Spinal cord (tissue), 10 donors: ENCODE measurements at places on chromosomes 16 and 17. TPM values are rescaled to one million over a fixed set of nuclear protein-coding genes. Genes with fewer than 3 reads are reported as not detected.

DNA sequence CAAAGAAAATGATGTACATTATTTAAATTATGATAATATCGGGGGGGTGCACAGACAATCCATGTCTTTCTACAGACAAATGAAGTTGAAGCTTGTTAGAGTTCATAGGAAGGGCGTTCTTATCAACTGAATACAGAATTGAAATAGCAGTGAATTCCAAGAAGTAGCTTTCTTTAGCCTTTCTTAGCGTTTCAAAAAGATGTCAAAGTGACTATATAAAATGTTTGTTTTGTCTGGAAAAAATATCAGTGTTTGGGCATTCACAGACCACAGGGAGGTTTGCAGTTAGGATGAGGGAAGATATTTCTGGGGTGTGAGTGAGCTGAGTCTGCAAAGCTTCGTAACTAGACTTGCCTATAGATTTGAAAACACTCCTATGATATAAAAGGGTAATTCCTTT is 55.0 kb downstream of the STX8 start:
- H3K4me1 ChIP-seq = peaks cover 3% of the 10 kb centered on the region
- no peak overlapping the region for H3K4me3 ChIP-seq
- no peaks in the 10 kb centered on the region for H3K27me3 ChIP-seq
- no peak for DNase-seq

C1QTNF1 gene
- 4.0 TPM for polyA plus RNA-seq

DNA sequence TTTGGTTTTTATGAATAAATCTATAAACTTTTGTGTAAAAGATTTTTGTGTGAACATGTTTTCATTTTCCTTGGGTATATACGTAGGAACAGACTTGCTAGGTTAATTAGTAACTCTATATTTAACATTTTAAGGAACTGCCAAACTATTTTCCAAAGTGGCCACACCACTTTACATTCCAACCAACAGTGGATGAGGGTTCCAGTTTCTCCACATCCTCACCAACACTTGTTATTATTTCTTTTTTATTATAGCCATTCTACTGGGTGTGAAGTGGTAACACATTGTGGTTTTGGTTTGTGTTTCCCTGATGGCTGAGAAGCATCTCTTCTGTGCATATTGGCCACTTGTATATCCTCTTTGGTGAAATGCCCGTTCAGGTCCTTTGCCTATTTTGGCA is 20.0 kb downstream of the LYRM9 start:
- no peak for DNase-seq
- no peaks in the 10 kb centered on the region for H3K27me3 ChIP-seq
- H3K36me3 ChIP-seq = peaks cover 13% of the 10 kb centered on the region

KRT32 gene
- polyA plus RNA-seq = not detected

DNA sequence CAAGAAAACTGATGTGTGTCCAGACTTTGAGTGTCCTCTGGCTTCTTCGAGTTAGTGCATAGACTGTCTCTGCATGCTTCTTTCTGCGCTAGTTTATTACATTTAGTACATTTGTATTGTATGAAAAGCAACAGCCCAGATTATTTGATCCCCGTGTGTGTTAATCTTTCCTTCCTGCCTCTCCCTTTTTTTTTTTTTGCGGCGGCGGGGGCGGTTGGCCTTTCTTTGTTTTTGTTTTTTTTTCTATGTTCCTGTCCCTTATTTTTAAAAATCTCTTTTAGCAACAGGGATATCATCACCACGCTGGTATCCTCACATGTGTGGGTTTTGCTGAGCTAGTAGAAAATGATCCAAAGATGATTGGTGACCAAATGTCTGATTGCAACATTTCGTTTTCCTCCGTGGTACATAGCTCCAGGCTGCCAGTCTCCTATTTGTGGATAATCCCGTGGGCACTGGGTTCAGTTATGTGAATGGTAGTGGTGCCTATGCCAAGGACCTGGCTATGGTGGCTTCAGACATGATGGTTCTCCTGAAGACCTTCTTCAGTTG is 9.4 kb downstream of the SCPEP1 start:
- H3K36me3 ChIP-seq = peaks cover 12% of the 10 kb centered on the region
- H3K27me3 ChIP-seq = no peaks in the 10 kb centered on the region
- H3K4me3 ChIP-seq = no peak overlapping the region
- no peaks in the 10 kb centered on the region for H3K4me1 ChIP-seq
- no peak for DNase-seq

BRIP1 gene
- 5.6 TPM for polyA plus RNA-seq

GRCh38 chr17:39016193-39017153 is 49.3 kb upstream of the FBXO47 start:
- H3K4me1 ChIP-seq = no peaks in the 10 kb centered on the region
- no peak for DNase-seq
- H3K36me3 ChIP-seq = no peaks in the 10 kb centered on the region

- H3K36me3 ChIP-seq = peaks cover 6% of the 10 kb centered on the region
- no peak overlapping the region for H3K27ac ChIP-seq
These were observed 7.6 kb downstream of the MYO18A start for GRCh38 chr17:29172589-29172988.

- H3K36me3 ChIP-seq = no peaks in the 10 kb centered on the region
- peaks cover 7% of the 10 kb centered on the region for H3K4me1 ChIP-seq
- H3K27ac ChIP-seq = no peak overlapping the region
- H3K27me3 ChIP-seq = no peaks in the 10 kb centered on the region
These were observed 666.2 kb downstream of the TOX3 start for GRCh38 chr16:51880776-51881175.

DNA sequence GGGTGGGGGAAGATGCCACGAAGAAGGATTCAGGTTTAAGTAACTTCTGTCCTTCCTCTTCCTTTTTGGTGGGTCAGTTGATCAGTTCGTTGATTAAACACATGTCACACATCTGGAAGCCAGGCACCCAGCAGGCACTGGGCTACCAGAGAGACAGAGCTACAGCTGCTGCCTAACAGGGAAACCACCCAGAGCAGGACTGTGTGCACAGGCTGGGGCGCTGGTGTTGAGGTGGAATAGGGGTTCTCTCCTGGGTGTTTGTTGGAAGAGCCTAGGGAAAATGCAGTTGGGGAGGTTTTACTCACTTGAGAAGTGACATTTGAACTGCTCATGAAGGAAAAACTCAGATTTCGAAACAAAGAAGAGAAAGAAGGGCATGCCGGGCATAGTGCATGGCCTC is 152.4 kb downstream of the IRX5 start:
- DNase-seq = no peak
- H3K27me3 ChIP-seq = no peaks in the 10 kb centered on the region
- H3K4me3 ChIP-seq = no peak overlapping the region
- H3K36me3 ChIP-seq = no peaks in the 10 kb centered on the region
- no peak overlapping the region for H3K27ac ChIP-seq

DNA sequence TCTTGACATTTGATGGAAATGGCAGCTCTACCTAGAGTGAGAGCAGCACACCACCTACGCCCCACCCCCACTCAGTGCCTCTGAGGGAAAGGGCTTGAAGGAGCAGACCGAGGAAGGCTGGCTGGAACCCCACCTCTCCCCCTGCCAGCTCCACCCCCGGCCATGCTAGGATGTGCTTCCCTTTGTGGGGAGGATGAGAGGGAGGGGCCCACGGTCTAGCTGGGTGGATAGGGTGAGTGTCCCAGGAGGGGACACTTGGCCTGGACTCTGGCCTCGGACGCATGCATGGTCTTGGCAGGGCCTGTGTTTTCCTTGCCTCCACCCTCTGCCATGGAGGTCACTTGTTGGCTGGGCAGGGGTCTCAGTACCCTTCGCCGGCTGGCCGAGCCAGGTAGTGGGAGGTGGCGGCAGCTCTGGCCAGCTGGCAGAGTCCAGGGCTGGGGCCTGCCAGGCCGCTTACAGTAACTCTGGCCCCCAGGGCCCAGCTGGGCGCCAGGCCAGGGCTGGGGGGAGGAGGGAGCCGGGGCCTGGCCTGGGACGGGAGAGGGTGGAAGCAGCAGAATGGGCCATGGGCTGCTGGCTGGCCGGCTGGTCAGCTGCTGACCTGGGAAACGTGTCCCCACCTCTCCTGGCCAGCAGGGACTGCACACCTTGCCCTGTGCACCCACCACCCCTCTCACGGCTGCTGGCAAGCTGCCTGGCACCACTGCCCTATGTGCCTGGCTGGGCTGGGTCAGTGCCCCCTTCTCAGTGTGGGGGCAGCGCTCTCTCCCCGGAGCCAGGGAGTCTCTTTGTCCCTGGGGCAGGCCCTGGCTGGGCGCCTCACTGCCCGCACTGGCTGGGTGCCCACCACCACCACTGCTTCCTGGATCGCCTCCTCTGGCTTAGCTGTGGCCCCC is 23.0 kb downstream of the RARA start:
- peaks cover 69% of the 10 kb centered on the region for H3K4me1 ChIP-seq
- peak overlapping the region; percentile 86 for H3K27ac ChIP-seq
- DNase-seq = peak; percentile 93
- peaks cover 35% of the 10 kb centered on the region for H3K36me3 ChIP-seq
- H3K27me3 ChIP-seq = no peaks in the 10 kb centered on the region
- H3K4me3 ChIP-seq = no peak overlapping the region

DNA sequence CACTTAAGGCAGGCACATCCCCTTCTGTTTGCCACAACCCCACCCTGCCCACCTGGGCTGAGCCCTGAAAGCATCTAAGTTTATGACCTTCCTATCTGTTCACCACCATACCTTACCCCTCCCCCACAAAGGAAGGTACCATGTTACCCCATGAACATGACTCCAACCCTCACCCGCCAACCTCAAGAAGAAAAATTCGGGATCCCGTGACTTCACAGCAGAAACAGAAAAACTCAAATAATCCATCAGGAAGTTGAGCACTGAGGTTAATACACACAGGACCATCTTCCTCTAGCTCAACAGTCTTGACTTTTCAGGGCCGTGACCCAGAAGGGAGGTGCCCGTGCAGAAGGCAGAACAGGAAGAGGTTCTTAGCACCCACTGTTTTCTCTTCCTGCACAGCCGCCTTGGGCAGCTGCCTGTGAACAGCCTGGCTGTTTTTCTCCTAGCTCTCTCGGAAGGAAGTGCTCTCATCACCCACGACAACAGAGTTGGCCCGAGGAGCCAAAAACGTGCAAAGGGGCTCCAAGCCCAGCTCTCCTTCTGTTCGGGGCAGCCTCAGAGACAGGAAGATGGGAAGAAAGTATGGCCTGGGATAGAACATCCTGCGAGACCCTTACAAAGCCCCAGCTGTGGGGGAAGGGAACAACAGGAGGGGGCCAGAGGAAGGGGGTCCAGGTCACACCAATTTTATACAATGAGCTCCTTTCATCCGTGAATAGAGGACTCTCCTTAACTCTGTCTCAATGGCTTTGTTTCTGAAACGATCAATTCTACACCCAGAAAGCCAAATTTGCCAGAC is 101.1 kb downstream of the XYLT1 start:
- H3K36me3 ChIP-seq = no peaks in the 10 kb centered on the region
- DNase-seq = peak; percentile 36
- H3K27ac ChIP-seq = peak overlapping the region; percentile 61
- H3K4me3 ChIP-seq = no peak overlapping the region
- no peaks in the 10 kb centered on the region for H3K27me3 ChIP-seq

COG8 gene
- 31.5 TPM for polyA plus RNA-seq

GRCh38 chr16:10001258-10001775 is 180.9 kb downstream of the GRIN2A start:
- no peaks in the 10 kb centered on the region for H3K36me3 ChIP-seq
- H3K4me3 ChIP-seq = no peak overlapping the region
- no peaks in the 10 kb centered on the region for H3K27me3 ChIP-seq
- H3K27ac ChIP-seq = no peak overlapping the region

CACNG5 gene
- polyA plus RNA-seq = 8.2 TPM

KIF2B gene
- not detected for polyA plus RNA-seq

GRCh38 chr17:71580220-71580619 is 540.6 kb upstream of the SOX9 start:
- H3K27me3 ChIP-seq = no peaks in the 10 kb centered on the region
- H3K4me1 ChIP-seq = no peaks in the 10 kb centered on the region
- DNase-seq = no peak
- no peak overlapping the region for H3K27ac ChIP-seq
- no peaks in the 10 kb centered on the region for H3K36me3 ChIP-seq

DNA sequence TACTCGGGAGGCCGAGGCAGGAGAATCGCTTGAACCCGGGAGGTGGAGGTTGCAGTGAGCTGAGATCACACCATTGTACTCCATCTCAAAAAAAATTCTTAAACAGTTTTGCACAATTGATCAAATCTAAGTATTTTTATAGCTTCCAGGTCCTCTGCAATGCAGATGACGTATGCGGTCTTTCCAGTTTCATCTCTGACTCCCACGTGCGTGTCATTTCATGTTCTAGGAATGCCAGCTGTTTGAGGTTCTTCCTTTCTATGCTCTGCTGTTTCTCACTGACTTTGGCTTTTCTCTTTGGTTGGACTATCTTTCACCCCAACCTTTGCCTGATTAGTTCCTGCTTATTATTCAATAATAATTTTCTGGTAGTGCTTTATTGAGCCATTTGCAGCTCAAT is 16.2 kb downstream of the CHP2 start:
- H3K4me1 ChIP-seq = no peaks in the 10 kb centered on the region

GRIN2C gene
- polyA plus RNA-seq = 3.5 TPM

TMED6 gene
- 2.4 TPM for polyA plus RNA-seq

NSMCE1 gene
- polyA plus RNA-seq = 62.4 TPM

CEP112 gene
- 10.4 TPM for polyA plus RNA-seq

DNA sequence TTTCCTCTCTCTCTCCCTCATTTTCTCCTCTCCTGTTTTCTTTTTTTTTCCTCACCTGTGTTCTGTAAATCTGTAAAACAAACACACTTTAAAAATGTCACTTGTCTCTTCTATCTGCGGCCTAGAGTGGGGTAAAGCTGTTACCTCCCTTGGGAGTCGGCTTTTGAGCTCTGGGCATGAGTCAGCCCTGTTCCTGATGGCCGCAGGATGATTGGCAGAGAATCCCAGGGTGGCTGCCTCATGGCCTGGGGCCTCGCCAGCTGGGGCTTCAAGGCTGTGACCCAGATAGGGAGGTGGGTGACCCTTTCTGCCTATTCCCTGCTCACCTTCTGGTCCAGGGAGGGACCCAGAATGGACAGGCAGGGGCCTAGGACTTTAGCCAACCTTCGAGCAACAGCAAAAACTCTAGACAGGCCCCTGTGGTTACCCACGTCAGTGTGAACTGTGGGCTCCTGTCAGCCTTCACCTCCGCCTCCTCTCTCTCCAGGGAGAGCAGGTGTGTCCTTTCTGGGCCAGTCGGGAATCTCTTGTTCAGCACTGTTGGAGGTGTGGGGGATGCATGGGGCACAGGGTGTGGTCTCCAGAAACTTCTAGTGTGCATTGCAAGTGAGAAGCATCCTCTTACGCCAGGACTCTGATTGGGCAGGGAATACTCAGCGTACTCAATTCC is 87.4 kb downstream of the RAP1GAP2 start:
- no peaks in the 10 kb centered on the region for H3K27me3 ChIP-seq
- no peak for DNase-seq
- H3K4me1 ChIP-seq = no peaks in the 10 kb centered on the region
- H3K4me3 ChIP-seq = no peak overlapping the region
- H3K27ac ChIP-seq = no peak overlapping the region
